Ascending aorta (tissue), 2 donors: ENCODE measurements at places on chromosomes 1 and 21. TPM values are rescaled to one million over a fixed set of nuclear protein-coding genes. Genes with fewer than 3 reads are reported as not detected.

The KRTAP25-1 gene
- total RNA-seq, result not detected

The RGS13 gene
- not detected for total RNA-seq

The XKR8 gene
- 15.6 TPM for total RNA-seq

The GUCA2B gene
- total RNA-seq, result not detected

The LPAR3 gene
- total RNA-seq, result not detected

The WDTC1 gene
- total RNA-seq, result 36.2 TPM

DNA sequence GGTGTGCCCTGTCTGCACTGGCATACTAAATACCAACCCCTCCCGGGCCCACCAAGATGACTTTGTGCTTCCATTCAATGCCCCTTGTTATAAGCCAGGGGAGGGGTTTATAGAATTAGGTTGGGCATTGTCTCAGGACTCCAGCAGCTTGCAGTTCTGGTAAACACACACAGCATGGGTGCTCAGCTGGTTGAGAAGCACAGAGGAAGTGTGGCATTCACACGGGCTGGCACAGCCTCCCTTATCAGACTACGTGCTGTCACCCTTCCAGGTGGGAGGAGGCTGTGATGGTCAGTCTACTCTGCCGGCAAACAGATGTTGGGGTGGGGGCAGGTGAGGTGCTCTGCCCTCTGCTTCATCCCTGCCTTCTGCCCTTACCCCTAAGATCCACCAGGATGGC lies 15.0 kb upstream of the SLC6A17 start:
- DNase-seq, result no peak

DNA sequence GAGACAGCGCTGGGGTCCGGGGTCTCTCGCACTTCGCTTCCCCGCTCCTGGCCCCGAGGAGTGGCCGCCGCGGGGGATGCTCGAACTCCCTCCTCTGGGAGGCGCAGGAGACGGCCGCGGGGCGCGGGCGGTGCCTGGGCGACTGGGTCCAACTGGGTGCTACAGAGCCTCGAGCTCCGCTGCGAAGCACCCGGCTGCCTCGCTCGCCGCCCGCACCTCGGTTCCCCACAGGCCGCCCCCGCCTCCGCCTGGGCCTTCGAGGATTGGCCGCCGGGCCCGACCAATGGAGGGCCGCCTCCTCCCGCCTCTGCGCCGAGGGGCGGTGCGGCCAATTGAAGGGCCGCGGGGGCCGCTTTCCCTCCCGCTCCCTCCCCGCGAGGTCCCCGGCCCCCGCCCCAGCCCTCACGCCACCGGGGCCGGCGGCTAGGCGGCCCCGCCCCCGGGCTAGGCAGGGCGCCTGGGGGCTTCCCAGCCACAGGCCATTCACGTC lies at the start of gene CNN3:
Gene CNN3, minus strand, starts transcription at position 196 of the 490 bp plus-strand sequence. CDS start 216 bp downstream, outside the sequence.
- DNase-seq, result peak; percentile 61

DNA sequence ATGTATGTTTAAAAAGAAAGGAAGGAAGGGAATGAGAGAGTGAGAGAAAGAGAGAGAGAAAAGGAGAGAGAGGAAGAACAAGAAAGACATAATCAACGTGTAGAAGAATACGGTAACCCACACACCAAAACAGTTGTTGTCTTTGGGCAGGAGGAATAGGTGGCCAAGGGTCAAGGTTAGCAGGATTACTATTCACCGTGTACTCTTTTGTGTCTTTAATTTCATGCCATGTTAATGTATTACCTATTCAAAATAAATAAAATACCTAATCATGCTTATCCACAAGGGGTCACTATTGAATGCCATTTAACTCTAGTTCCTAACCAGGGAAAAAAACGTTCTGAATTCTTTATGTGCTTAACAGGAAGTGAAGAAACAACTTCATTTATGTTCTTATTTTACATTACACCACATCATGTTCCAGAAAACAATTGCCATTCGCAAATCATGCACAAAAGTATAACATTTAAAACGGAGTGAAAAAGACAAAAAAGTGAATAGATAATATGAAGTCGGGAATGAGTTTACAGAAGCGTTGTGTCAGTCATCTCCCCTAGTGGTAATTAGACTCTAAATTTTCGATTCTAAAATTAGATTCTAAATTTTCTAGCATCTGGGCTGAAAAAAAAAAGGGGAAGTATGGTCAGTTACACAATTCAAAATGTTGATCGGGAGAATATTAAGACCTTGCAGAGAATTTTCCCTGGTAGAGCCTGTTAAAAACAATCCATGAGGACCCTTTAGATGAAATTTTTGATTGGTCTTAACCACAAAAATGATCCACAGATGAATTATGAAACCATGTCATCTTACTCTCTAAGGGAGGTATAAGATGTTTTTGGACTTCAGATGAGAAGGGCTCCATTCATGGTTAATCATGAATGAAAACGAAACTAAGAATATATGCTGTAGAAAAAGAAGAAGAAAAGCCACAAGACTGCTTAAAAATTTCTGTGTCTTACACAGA lies 700 bp upstream of the KMO start:
- no peak for DNase-seq
